ENCODE measurements at places on chromosomes 16 and 17.

GRCh38 chr17:80449194-80449929 is 27.0 kb downstream of the NPTX1 start:
- DNase-seq = no peak

DNA sequence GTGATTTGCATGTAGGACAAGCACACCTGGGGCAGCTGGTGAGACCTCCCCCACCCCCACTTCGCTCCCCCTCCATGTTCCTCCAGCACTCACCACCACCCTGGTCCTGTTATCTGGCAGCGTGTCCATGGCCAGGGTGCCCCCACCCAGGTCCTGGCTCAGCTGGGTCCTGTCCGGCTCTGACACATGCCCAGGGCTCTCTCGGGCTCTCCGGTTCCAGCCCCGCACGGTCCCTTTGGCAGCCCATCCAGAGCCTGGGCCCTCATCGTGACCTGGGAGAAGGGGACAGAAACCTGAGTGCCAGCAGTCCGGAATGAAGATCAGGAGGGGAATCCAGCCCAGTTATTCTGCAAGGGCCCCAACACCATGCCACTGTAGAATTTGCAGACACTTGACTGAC is 11.9 kb downstream of the PLXDC1 start:
- no peak for DNase-seq

GRCh38 chr16:31201582-31202413 is 762 bp downstream of the PYCARD start:
- peak; percentile 58 for DNase-seq

DNA sequence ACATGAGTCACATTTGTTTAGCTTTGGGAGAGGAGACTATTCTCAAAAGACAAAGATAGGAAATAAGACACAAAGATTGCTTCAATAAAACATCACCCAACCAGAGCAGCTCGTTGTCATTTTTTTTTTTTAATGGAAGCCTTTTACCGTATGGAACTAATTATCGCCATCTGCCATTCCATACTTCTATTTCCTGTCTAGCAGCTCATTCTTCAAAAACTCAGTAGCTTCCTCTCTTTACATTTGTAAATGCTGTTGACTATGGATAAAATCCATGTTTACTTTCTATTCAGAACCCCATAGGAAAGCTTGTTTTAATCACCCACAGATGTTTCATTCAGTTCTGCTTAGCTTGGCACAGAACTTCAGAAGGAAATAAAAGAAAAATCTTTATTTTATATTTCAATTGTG is 110.0 kb upstream of the PSMD7 start:
- DNase-seq = no peak

DNA sequence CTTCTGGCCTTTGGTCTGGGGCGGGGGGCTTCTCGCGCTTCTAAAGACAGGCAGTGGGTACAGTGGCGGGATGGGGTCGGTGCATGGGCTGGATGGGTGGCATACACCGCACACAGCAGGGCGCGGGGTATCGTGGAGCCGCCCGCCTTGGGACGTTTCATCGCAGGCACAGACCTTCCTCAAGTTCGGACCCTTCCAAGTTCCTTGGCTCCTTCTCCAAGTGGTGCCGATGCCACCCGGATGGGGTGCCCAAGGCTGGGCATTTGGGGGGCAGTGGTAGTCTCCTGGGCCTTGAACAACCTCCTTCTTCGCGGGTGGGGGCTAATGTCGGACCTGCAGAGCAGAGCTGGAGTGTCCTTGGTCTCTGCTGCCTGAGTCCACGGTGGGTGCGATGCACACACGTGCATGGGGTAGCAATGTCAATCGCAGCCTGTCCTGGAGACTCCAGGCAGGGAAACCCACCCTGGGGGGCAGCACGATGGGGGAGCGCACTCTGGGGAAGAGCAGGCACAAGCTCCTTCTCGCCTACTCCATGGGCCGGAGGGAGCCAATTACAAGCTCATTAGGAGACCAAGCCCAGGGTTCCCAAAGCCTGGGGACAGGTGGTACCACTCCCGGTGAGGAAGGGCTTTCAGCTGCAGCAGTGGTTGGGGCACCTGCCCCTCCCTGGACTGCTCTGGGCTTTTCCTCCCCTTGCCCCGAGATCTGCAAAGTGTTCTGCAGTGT is 686 bp upstream of the MTSS2 start:
- no peak for DNase-seq

GRCh38 chr16:76360404-76360803 is 83.2 kb downstream of the CNTNAP4 start:
- no peak for DNase-seq

- peak; percentile 44 for DNase-seq
Observed at GRCh38 chr17:36576793-36577192, 14.9 kb upstream of the DHRS11 start.

DNA sequence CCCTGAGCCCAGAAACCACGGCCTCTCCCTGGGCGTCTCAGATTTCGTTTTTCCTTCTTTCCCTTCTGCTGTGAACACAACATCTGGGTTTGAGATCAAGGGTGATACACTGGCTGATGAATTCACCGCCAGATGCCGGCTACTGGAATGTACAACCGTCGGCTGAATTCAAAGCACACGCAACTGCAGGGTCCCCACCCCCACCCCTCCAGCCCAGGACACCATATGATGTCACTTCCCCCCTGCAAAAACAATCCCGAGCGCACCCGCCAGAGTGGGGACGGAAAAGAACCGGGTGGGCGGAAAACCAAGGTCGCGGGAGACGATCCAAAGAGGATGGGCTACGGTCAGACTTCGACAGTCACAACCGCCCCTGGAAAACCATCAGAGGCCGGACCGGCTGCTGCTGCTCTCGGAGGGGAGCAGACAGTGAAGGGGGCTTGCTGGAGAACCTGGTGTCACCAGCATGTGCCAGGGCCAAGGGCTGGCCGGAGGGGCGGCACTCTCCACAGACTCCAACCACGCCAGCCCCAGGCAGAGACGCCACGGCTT is 23.3 kb downstream of the CEP295NL start:
- no peak for DNase-seq

- no peak for DNase-seq
Observed at GRCh38 chr16:3147757-3148104, 12.9 kb downstream of the ZNF213 start.

- DNase-seq = no peak
Observed at GRCh38 chr17:59488805-59489204, 76.6 kb upstream of the DHX40 start.

GRCh38 chr16:86134802-86135461 is 236.0 kb downstream of the IRF8 start:
- DNase-seq = no peak

DNA sequence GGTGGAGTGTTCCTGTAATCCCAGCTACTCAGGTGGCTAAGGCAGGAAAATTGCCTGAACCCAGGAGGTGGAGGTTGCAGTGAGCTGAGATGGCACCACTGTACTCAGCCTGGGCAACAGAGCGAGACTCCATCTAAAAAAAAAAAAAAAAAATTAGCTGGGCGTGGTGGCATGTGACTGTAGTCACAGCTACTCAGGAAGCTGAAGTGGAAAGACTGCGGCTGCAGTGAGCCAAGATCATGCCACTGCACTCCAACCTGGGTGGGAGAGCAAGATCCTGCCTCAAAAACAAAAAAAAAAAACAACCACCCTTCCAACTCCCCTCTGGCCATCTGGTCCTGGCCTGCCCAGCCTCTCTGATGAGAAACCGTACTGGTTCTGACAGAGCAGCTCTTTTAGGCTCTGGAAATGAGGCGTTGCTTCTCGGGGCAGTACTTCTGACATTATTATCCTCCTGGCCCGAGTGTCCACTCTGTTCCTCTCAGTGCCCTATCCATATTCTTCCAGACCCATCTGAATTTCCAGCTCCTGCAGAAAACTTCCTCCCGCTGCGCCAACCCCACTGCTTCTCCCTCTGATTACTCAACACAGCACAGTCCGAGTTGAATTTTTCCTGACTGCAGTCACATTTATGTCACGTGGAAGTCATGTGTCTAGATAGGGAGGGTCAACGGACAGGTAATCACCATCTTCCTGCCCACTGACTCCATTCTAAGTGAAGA is 13.3 kb downstream of the GGA2 start:
- peak; percentile 79 for DNase-seq

GRCh38 chr17:18156171-18156975 is 27.3 kb upstream of the ALKBH5 start:
- peak; percentile 34 for DNase-seq

DNA sequence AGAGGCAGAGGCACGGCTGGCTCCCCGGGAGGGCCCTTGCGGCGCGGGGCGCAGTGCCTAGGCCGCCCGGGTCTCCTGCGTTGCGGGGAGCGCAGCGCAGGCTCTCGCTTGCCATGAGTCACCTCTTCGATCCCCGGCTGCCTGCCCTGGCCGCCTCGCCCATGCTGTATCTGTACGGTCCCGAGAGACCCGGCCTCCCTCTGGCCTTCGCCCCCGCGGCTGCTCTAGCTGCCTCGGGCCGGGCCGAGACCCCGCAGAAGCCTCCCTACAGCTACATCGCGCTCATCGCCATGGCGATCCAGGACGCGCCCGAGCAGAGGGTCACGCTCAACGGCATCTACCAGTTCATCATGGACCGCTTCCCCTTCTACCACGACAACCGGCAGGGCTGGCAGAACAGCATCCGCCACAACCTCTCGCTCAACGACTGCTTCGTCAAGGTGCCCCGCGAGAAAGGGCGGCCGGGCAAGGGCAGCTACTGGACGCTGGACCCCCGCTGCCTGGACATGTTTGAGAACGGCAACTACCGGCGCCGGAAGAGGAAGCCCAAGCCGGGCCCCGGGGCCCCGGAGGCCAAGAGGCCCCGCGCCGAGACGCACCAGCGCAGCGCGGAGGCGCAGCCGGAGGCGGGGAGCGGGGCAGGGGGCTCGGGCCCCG is 390 bp downstream of the FOXL1 start:
- no peak for DNase-seq

DNA sequence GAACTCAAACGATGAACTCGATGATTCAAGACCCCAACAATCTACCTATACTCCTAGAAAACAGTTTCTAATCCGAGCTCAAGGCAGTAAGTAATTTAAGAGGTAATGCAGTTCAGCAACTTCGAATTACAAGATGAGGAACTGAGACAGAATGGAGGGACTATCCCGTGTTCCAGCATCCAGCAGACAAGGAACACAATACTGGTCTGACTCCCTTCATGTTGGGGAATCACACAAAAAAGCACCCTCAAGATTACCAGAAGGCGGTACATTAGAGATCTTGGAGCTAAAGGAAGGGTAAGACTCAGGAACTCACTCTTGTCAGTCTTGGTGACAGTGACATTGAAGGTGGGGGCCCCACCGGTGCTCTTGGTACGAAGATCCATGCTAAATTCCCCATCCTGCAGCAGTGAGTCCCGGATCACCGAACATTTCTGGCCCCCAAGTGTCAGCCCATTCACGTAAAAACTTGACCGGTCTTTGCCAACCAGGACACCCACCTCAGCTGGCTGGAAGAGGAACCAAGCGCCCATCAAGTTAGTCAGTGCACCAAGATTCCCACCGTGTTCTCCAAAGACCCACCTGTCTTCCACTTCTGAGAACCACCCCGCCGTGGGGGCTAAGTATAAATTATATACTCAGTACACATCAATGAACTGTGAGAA is 1.9 kb downstream of the PFN1 start:
- no peak for DNase-seq

DNA sequence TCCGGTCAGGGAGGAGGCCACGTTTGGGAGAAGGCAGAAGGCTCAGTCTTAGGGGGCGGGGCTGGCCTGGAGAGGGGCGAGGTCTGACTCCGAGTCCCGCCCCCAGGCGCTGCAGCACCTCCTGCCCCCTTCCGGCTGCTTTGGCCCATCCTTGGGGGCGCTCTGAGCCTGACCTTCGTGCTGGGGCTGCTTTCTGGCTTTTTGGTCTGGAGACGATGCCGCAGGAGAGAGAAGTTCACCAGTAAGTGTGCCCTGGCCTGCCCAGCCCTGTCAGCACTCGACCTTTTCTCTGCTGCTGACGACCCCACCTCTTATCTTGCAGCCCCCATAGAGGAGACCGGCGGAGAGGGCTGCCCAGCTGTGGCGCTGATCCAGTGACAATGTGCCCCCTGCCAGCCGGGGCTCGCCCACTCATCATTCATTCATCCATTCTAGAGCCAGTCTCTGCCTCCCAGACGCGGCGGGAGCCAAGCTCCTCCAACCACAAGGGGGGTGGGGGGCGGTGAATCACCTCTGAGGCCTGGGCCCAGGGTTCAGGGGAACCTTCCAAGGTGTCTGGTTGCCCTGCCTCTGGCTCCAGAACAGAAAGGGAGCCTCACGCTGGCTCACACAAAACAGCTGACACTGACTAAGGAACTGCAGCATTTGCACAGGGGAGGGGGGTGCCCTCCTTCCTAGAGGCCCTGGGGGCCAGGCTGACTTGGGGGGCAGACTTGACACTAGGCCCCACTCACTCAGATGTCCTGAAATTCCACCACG is 1.5 kb downstream of the TNFRSF12A start:
- DNase-seq = peak; percentile 97

GRCh38 chr17:77086433-77087010 is 54.2 kb upstream of the SEC14L1 start:
- DNase-seq = peak; percentile 78

GRCh38 chr16:24309258-24310142 is 53.4 kb downstream of the CACNG3 start:
- DNase-seq = peak; percentile 26

GRCh38 chr17:70352834-70353233 is 183.5 kb downstream of the KCNJ2 start:
- DNase-seq = peak; percentile 50

DNA sequence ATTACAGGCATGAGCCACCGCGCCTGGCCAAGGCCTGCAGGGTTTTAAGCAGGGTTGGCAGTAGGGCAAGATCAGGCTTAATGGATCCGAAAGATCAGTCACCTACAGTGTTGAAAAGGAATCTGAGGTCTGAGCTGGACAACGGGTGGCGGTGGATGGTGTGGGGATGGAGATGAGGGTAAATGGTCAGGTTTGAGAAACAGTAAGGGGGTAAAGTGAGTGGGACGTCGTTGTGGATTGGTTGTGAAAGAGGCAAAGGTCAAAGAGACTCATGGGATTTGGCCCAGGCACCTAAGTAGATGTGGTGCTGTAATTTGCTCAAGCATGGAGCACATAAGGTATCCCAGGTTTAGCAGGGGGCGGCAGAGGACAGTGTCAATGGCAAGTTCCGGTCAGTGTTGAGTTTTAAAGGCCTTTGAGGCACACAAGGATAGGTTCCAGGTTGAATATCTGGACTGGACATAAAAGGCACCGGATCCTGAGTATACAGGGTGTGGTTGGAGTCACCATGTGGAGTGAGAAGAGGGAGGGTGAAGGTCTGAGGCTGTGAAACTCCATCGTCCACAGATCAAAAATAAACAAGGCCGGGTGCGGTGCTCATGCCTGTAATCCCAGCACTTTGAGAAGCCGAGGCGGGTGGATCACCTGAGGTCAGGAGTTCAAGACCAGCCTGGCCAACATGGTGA is 1.1 kb upstream of the SLC16A5 start:
- DNase-seq = no peak

DNA sequence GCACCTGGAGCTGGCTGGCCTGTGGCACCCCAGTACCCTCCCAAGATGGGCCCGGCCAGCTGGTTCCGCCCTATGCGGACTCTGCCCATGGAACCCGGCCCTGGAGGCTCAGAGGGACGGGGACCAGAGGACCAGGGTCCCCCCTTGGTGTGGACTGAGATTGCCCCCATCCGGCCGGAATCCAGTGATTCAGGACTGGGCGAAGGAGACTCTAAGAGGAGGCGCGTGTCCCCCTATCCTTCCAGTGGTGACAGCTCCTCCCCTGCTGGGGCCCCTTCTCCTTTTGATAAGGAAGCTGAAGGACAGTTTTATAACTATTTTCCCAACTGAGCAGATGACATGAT is 12.0 kb downstream of the TBX21 start:
- no peak for DNase-seq

- DNase-seq = peak; percentile 41
Observed at GRCh38 chr17:63476854-63477479, at the start of gene ACE. Gene ACE (plus strand): TSS chr17:63477061. CDS start chr17:63477095, 34 bp downstream.
